GM12892 (cell line): ENCODE measurements at places on chromosomes 7 and 10.

DNA sequence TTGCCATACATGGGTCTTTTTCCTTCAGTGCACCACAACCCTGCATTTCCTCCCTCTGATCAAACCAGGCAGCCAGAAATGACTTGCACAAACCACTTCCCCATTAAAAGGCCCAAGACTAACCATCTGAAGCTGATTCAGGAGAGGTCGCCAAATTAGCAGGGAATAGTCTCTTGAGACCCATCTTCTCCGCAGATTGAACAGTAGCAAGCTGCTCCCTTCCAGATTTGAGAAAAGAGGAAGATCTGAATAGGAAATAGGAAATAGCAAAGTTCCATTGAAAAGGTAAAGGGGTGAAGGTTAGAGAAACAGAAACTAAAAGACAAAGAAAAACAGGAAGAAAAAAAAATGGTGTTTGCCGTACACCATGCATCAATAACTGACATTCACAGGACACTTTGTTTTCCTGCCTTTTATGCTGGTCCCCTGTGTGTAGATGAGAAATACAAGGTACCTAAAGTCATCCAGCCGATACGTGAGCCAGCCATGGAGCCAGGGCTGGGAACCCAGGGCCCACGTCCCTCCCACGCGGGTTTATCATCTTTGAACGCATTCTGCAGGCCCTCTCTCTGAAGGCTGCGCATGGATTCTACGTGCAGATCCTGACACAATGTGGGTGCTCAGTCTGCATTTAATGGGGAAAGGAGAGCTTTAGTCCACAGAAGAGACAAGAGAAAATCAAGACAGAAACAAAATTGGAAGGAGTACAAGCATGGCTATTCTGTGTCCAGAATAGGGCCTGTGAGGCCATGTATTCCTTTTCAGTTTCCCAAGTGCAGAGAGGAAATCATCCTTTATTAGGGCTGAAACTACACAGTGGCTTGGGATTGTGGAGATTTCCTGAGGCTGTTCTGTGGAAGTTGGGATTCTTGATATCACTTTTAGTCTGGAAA lies 268.4 kb upstream of the NPVF start:
- DNase-seq, result no peak

DNA sequence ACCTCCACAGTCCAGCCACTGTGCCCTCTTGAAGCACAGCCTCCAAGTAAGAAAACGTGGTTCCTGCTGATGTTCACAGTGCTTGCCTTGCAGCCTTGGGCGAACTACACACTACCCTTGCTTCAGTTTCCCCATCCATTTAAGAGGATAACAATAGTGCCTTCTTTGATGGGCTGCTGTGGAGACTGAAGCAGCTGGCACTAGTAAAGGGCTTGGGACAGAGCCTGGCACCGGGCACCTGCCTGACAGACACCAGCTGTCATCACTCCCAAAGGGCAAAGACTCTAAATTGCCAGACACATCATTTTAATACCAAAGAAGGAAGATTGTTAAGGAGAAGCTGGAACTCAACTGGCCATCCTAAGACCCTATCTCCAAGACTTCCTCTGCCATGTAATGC lies 3.1 kb upstream of the C10orf90 start:
- DNase-seq, result no peak

GRCh38 chr10:97314671-97315070 lies 4.4 kb upstream of the FRAT1 start:
- no peak for DNase-seq

DNA sequence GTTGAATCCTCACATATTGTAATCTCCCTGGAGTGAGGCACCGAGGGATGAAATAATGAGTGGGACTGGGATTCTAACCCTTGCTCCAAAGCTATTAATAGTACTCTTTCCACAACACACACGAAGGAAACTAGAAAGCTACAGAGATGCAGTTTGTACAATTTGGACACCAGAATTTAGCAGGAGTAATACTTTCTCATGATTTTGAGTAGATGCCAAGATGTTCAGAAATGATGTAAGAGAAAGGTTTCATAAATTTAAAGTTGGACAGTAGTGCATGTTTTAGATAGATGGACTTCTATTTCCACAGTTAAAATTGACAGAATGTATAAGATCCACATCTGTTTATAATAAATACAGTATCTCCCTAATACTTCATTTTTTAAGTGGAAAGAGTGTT lies 46.5 kb downstream of the PRR15 start:
- DNase-seq, result no peak

DNA sequence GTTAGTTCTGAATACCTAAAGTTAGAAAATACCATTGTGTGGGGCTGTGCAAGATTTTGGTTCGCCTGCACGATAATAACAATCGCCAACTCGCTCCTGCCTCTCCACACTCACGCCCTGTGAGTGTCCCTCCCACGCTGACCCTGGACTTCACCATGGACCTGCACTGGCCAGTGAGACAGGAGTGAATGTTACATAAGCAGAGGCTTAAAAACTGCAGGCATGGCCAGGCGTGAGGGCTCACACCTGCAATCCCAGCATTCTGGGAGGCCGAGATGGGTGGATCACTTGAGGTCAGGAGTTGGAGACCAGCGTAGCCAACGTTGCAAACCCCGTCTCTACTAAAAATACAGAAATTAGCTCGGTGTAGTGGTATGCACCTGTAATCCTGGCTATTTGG lies 68.4 kb downstream of the TCERG1L start:
- DNase-seq, result no peak

- no peak for DNase-seq
These were observed 212.7 kb upstream of the KCND2 start for GRCh38 chr7:120060281-120060680.

- peak; percentile 39 for DNase-seq
These were observed at the start of gene JCAD for GRCh38 chr10:30059209-30060107. Gene JCAD (minus strand): TSS chr10:30059586. CDS start chr10:30047812, 11,774 bp downstream.

GRCh38 chr10:23438547-23439451 lies at the start of gene OTUD1:
Gene OTUD1 (plus strand): TSS chr10:23439075. CDS start chr10:23439458, 383 bp downstream.
- DNase-seq, result peak; percentile 79

GRCh38 chr10:86340176-86340990 lies 26.2 kb downstream of the GRID1 start:
- no peak for DNase-seq

GRCh38 chr7:140358412-140359051 lies 39.8 kb downstream of the SLC37A3 start:
- DNase-seq, result no peak

DNA sequence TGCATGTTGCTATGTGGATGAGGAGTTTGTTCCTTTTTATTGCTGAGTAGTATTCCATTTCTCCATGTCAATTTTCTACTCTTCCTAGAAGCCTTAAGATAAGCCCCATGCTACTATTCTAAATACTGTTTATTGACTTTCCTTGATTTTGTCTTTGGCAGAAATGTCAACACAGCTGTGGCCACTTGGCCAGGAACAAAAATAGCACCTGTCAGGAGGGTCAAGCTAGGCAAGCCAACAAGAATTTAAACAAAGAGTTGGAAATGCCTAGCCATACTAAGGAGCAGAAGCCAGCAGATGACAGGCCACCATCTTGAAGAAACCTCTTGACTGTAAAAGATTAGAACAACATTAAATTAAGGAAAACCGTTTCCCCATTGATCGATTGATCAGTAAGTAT lies 34.7 kb downstream of the JAZF1 start:
- no peak for DNase-seq

GRCh38 chr7:13874783-13875182 lies 114.7 kb downstream of the ETV1 start:
- DNase-seq, result no peak

DNA sequence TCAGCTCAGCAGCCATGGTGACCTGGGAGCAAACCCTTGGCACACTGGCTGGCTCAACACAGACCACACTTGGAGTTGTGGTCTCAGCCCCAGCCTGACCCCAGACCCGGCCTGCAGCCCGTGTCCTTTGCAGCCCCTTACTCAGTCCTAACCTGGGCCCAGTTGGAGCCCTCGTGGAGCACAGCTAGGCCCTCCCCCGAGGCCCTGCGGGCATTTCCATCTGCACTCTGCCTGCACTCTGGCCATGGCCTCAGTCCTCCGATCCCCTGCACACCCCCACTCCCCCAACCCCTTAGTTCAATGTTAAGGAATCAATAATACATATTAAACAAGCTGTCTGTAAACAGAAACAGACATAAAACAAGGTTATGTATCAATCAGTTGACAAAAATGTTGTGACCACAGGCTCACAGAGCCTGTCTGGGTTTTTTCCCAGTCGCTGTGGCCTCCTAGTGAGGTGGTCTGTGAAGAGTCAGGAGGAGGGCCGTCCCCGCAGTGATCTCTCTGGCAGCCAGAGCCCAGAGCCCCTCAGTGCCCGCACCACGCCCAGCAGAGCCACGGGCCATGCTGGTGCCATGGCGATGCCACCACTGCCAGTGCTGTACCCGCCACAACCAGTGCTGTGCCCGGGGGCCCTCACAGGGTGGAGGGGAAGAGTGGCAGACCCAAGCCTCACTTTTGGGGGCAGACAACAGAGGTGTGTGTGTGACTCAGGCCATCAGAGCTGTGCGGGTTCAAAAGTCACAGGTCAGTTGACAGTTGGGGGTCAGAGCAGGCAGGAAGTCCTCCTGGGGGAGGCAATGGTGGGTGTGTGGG lies 25.5 kb downstream of the GHRHR start:
- DNase-seq, result no peak

DNA sequence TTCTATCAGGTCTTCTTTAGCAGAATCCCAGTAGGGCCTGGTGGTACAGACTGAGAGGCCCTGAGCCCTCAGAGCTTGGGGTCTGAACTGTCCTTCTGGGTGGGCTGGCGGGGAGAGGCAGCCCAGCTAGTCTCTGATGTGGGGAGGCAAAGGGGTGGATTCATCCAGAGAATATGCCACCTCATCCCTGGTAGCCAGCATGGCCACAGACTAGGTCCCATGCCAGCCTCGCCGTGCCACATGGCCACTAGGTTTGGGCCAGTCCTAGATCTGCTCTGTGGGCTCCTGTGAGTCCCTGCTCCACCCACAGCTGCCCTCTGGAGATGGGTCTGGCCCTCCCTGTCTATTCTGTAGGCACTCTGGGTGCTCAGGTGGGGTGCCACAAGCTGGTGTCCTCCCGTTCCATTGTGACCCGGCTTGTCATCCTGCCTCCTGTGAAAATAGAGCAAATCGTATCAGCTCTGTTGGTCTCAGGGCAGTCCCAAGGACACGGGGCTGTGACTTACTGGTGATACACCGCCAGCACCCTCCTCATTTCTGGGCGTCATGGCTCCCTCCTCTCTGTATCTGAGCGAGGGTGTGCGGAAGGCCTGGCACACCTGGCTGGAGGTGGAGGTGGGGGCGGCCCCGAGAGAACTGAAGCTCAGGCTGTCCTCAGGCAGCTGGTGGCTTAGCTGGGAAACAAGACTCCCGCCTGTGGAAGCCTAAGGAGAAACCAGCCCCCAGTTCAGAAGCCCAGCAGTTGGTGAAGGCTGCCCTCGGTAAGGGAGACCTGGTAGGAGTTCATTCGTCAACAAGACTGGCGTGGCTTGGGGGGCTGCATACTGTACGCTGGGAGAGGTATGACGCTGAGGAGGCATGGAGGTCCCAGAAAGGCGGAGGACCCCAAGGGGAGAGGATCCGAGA lies 33.3 kb downstream of the UNC5B start:
- DNase-seq, result no peak

DNA sequence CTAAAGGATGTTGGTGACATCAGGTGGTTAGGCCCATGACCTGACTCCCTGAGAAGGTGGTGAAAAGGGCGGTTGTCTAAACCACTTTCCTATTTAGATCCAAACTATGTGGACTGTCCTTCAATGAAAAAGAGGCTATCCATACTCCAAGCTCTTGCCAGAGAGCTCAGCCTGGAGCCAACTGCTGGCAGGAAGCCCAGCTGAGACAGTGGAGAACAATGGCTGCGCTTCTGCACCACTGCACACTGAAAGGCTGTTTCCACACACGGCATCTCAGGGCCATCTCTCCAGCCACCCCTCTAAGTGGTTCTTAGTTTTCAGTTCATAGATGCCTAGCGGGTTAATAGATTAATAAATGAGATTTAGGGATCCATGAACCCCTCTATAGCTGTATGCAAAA lies 488.8 kb upstream of the ZMIZ1 start:
- no peak for DNase-seq

DNA sequence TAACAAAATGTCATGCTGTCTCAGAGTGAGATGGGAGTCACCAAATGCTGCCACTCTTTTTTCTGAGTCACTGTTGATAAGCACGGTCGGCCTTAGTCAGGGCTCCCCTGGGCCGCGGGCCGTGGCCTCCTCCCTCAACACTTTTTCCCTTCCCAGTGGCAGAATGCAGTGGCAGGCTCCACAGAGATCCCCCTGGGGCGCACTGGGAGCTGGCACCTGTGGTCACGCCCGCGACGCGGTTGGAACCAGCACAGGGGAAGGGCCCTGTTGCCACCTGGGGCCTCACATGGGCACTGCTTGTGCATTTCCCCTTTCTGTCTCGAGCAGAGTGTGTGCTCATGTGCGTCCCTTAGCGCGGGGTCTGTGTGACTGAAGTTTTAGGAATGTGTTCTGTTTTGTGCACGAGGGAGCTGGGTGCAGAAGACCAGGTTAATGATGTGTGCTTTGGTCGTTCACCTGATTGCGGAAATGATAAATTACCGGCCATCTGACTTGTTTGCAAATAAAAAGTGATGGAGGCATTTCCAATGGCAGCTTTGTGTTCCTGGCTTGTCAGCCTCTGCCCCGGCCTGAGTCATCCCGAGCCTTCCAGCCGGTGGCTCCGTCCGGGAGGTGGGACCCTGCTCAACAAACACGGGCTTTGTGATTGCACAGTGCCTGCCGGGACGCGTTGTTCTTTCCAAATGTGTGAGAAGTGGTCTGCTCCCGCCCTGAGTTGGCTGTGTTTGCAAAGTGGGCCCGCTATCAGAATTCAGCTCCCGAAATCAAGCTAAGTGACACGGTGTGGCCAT lies 100.7 kb downstream of the NKX6-2 start:
- DNase-seq, result no peak

GRCh38 chr10:7374795-7375194 lies 36.0 kb downstream of the SFMBT2 start:
- no peak for DNase-seq

DNA sequence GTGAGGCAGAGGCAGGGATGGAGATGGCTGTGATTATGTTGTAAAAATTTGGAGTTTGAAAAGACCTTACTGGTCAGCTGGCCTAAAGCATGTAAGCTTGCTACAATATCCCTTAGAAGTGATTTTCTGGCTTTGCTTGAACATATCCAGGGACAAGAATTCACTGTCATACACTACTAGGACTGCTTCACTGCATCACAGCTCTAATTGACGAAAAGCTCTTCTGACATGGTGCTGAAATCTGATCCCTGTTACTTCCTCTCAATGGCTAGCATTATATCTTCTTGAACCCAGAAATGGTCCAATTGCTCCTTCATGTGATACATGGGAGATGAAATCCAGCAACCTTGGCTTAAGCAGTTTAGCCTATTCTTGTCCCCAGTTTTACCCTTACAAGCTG lies 197.7 kb upstream of the HPS1 start:
- no peak for DNase-seq

- DNase-seq, result no peak
These were observed 176.2 kb upstream of the CSTF2T start for GRCh38 chr10:51875610-51876009.
